Choroid plexus epithelial cell (primary cell): ENCODE measurements at places on chromosomes 12 and 14.

DNA sequence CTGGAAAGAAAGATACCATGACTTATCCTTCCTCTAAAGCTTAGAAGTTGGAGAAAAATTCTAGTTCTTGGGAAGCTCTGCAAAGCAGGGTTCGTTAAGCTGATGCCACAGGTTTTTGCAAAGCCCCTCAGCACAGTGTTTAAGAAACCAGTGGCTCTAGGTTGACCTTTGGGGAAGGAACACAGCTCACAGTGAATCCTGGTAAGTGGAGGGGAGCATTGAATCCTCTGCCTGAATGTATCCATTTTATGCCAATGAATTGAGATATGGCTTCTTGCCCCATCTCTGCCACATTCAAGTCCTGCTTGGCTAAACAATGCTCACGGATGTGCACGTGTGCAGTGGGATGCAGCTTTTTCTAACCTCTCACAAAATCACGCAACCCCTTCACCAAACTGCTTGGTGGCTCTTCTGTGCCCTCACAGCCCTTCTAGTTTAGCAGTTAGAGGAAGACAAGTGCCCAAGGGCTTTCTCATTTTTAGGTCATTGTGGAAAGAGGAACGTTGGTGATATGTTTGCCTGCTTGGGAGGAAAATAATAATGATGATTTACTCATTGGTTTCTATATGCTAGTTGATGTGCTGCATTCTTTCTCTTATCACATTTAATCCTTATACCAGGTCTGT is 111.3 kb downstream of the DAD1 start:
- DNase-seq = no peak

GRCh38 chr12:118312578-118312977 is 60.1 kb downstream of the TAOK3 start:
- DNase-seq = no peak

- no peak for DNase-seq
Observed at GRCh38 chr12:91185421-91185820, 2.8 kb upstream of the DCN start.

- no peak for DNase-seq
Observed at GRCh38 chr14:55255979-55256378, 15.2 kb upstream of the FBXO34 start.

GRCh38 chr14:101409006-101409543 is 152.2 kb upstream of the DIO3 start:
- no peak for DNase-seq
